Aorta (tissue), 5 donors: ENCODE measurements at places on chromosomes 7 and 10. TPM values are rescaled to one million over a fixed set of nuclear protein-coding genes. Genes with fewer than 3 reads are reported as not detected.

CABCOCO1 gene
- total RNA-seq: 0.26 TPM

CYP2C8 gene
- 0.26 TPM for total RNA-seq

POLR2J2 gene
- total RNA-seq: 22.1 TPM

DNA sequence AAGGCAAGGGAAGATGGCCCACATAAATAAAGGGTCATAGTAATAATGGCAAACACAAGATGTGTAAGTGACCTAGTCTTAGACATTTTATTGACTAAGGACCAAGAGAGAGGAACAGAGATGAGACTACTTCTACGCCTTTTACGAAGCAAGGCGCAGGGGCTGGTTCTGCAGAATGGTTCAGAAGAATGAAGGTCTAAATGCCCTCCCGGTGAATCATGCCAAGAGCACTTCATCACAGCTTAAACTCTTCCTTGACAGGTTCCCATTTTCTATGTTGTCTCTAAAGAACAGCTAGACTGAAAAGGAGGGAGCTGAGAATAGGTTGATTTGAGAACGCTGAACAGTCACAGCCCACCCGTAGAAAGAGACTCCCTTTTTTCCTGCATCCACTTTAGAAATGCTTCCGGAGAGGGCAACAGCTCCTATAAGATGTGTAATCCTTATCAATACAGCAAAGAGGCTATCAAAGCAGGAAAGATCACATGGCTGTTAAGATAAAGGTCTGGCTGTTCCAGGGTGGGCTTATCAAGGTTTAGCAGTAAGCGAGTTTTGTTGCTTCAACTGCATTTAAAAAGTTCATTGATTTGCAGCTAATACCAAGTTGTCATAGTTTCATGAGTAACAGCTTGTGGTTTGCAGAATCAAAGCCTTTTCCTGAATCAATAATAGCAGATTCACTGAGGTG is 93.4 kb upstream of the AUTS2 start:
- DNase-seq: no peak
- H3K27me3 ChIP-seq: no peaks in the 10 kb centered on the region
- no peaks in the 10 kb centered on the region for H3K4me1 ChIP-seq
- H3K36me3 ChIP-seq: no peaks in the 10 kb centered on the region

DNA sequence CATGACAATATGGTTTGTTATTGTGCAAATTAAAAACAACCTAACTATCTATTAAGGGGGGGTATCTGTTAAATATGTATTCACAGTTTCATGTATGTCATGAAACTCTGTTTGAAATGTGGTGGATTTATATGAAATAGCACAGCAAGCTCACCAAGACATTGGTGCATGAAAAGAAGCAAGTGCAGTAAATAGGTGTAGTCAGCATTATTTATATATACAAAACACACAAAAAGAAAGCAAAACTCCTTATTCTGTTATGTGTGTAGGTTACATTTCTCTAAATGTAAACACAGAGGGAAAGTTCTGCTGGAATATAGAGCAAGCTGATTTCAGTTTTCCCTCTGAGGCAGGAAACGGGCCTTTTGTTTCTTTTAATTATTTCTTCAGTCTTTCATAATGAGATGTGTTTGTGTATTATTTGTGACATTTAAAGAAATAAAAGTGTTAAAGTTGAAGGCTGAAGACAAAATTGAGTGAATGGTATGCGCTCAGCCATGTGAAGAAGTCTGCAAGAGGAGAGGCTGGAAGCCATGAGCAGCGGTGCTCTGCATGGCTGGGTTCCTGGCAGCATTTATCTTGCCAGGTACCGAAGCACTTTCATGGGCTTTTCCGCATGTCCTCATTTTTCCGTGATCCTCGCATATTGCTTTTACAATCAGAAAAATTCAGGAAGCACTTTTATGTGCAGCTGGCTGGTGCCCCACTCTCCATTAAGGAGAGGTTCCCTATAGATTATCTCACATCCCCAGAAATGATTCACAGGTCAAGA is 38.5 kb downstream of the GRID1 start:
- H3K4me1 ChIP-seq: no peaks in the 10 kb centered on the region
- H3K27me3 ChIP-seq: no peaks in the 10 kb centered on the region
- no peaks in the 10 kb centered on the region for H3K36me3 ChIP-seq
- DNase-seq: no peak

DNA sequence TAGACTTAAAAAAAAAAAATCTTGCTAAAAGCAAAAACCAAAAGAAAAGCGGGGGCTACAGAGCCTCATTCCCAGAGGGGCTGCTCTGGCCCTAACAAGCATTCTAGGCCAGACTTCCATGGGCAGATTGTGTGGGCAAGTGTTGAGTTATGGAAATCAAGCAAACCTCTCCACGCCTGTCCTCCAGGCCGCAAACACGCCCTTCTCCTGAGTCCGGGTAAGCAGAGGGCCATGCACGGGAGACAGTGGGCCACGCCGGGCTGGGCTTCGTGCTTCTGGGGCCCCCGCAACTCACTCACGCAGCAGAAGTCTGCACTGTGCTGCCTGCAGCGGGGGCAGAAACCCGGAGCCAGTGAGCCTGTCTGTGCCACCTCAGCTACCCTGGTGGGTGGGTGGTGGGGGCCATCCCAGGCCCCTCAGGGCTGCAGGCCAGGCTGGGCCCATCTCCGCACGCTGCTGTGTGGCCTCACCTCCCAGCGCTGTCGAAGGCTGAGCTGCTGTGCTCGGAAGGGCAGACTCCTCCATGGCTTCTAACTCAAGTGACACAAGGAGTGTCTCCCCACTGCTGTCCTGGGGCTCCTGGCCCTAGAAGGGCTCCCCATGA is 125.6 kb downstream of the FAM53B start:
- H3K4me3 ChIP-seq: no peak overlapping the region
- H3K27me3 ChIP-seq: no peaks in the 10 kb centered on the region
- no peak overlapping the region for H3K27ac ChIP-seq
- H3K4me1 ChIP-seq: no peaks in the 10 kb centered on the region

DNA sequence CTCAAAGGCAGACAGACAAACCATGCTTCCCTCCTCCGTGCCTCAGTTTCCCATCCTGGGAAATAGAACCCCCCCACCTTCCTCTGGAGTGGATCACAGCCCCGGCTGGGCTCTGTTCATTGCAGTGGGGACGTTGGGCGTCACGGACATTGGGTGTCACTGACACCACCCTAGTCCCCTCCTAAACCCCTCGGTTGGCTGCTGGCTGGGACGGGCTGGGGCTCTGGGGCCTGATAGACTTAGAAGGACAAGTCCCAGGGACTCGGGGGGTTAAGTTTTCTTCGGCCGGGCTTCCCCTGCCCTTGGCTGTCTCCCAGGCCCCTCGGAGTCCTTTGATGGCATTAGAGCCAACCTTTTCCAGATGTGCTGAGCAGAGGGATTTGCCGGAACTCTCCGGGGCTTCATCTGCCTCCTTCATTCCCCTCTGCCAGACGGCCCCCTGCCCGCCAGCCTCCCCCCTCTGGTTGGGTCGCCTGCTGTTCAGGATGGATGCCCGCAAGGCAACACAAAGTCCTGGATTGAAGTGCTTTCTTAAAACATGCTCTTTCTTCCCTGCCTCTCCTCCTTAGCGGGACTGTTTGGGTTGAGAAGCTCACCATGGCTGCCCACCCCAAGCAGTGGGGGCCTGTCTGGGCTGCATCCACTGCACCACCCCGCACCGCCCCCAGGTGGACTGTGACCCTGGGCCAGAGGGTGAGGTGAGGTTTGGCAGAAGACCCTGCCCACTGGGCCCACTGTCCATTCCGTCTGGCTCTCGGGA is 73.0 kb downstream of the COL26A1 start:
- DNase-seq: no peak
- H3K27me3 ChIP-seq: no peaks in the 10 kb centered on the region
- H3K27ac ChIP-seq: no peak overlapping the region
- no peaks in the 10 kb centered on the region for H3K4me1 ChIP-seq
- no peaks in the 10 kb centered on the region for H3K36me3 ChIP-seq
- no peak overlapping the region for H3K4me3 ChIP-seq

- no peaks in the 10 kb centered on the region for H3K36me3 ChIP-seq
- DNase-seq: no peak
- no peaks in the 10 kb centered on the region for H3K27me3 ChIP-seq
- no peak overlapping the region for H3K27ac ChIP-seq
- no peaks in the 10 kb centered on the region for H3K4me1 ChIP-seq
These were observed 18.1 kb downstream of the CARD11 start for GRCh38 chr7:3025616-3026015.

DNA sequence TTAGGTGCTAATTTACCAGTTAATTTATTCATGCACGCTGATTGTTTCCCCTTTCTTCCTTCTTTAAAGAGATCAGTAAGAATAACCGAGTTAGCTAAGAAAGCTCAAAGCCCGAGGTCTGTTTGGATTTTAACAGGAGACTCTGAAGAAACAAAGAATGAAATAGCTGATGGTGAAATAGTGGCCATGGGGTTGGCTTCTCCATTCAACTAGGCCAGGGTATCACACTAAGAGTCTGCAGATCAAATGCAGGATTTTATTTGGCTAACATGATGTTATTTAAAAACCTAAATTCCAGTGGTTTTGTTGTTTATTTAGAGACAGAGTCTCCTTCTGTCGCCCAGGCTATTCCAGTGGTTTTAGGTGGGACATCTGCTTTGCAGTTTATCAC is 65.2 kb upstream of the SYPL1 start:
- H3K4me3 ChIP-seq: no peak overlapping the region
- no peak for DNase-seq
- no peak overlapping the region for H3K27ac ChIP-seq
- no peaks in the 10 kb centered on the region for H3K4me1 ChIP-seq
- no peaks in the 10 kb centered on the region for H3K27me3 ChIP-seq
- no peaks in the 10 kb centered on the region for H3K36me3 ChIP-seq

- no peak for DNase-seq
- no peak overlapping the region for H3K4me3 ChIP-seq
- H3K27ac ChIP-seq: no peak overlapping the region
- H3K36me3 ChIP-seq: no peaks in the 10 kb centered on the region
- H3K4me1 ChIP-seq: no peaks in the 10 kb centered on the region
These were observed 63.9 kb downstream of the IKZF1 start for GRCh38 chr7:50368366-50368765.

- peaks cover 1% of the 10 kb centered on the region for H3K27me3 ChIP-seq
- no peak for DNase-seq
- no peak overlapping the region for H3K27ac ChIP-seq
- no peak overlapping the region for H3K4me3 ChIP-seq
- no peaks in the 10 kb centered on the region for H3K4me1 ChIP-seq
These were observed 286.4 kb downstream of the BAMBI start for GRCh38 chr10:28963539-28964221.

DNA sequence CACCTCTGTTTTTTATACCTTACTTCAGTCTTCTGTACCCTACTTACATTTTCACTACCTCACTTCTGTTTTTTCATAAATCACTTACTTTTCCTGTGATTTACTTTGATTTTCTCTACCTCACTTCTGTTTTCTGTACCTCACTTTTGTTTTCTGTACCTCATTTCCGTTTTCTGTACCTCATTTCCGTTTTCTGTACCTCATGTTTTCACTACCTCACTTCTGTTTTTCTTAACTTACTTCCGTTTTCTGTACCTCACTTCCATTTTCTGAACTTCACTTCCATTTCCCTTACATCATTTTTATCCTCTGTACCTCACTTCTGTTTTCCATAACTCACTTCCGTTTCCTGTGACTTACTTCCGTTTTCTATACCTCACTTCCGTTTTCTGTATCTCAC is 492.0 kb upstream of the AKR1E2 start:
- H3K4me1 ChIP-seq: no peaks in the 10 kb centered on the region
- no peaks in the 10 kb centered on the region for H3K36me3 ChIP-seq
- H3K4me3 ChIP-seq: no peak overlapping the region
- H3K27me3 ChIP-seq: no peaks in the 10 kb centered on the region
- DNase-seq: no peak

- H3K36me3 ChIP-seq: no peaks in the 10 kb centered on the region
- peak overlapping the region; percentile 11 for H3K4me3 ChIP-seq
- H3K27me3 ChIP-seq: no peaks in the 10 kb centered on the region
- peaks cover 1% of the 10 kb centered on the region for H3K4me1 ChIP-seq
These were observed 786 bp upstream of the CNOT4 start for GRCh38 chr7:135510592-135511183.

DNA sequence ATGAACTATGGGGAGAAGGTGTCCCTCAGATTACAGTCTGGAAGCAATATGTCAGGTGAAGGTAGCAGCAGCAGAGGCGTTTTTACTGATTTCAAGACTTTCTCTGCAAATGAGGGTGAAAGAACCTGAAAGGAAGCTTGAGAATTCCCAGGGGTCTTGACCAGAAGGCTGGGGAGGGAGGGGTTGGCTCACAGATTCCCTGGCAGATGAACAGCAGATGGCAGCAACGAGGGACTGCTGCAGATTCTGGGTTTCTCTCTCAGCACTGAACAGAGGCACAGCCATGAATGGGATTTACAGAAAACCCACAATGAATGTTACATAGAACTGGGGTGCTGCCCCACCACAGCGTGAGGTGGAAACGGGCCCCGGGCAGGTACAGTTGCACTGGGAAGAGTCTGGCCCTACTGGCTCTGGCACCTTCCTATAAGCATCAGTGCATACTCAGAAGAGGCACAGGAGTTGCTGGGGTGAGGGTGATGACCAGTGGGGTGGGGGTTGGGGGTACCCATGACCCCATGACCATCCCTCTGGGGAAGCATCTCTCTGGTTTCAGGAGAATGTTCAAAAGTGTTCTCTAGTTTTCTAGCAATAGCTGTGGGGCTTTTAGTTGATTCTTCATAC is 317.8 kb downstream of the SH2D4B start:
- DNase-seq: no peak
- no peak overlapping the region for H3K4me3 ChIP-seq
